NCI-H446 treated with DMSO at 0.1 percent for 48 hours (cell line): ENCODE measurements at places on chromosomes 3 and 15.
A peak's percentile ranks its signal among the peaks of the same experiment; 100 is the strongest.

DNA sequence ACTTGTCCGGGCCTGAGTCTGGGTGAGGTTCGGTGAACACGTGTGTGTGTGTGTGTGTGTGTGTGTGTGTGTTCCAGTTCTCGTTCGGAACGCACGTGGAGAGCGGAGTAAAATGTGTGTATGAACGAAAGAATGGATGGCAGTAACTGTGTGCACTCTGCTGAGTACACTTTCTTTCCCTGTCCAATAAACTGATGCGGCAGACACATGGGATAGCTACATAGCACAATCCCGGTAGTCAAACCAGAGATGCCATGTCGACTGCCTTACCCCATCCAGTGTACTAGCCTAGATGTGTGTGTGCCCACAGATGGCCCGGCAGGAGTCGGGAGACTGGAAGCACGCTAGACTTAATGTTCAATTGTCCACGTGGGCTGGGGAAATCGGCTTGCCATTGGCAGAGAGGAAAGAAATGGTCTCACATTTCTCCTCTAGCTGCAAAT, 507 bp upstream of the GOLIM4 start:
- peak; percentile 96 for DNase-seq

- no peak for DNase-seq
These were observed 178.5 kb upstream of the P2RY1 start for GRCh38 chr3:152656214-152656971.

GRCh38 chr15:78685925-78686324, 44.9 kb upstream of the CHRNB4 start:
- no peak for DNase-seq

GRCh38 chr3:148079370-148079769, 618.3 kb upstream of the AGTR1 start:
- no peak for DNase-seq

DNA sequence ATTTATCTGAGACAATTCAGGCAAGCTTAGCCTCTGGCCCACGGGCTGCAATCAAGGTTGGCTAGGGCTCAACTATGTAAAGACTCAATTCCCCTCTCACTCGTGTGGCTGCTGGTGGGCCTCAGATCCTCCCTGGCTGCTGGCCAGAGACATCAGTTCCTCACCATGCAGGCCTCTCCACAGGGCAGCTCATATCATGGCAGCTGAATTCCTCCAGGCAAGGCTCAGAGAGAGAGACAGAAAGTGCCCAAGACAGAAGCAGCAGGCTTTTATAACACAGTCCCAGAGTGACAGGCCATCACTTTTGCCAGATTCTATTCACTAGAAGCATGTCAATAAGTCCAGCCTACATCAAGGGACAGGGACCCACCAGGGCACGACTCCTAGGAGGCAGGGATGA, 63.2 kb downstream of the XXYLT1 start:
- no peak for DNase-seq

DNA sequence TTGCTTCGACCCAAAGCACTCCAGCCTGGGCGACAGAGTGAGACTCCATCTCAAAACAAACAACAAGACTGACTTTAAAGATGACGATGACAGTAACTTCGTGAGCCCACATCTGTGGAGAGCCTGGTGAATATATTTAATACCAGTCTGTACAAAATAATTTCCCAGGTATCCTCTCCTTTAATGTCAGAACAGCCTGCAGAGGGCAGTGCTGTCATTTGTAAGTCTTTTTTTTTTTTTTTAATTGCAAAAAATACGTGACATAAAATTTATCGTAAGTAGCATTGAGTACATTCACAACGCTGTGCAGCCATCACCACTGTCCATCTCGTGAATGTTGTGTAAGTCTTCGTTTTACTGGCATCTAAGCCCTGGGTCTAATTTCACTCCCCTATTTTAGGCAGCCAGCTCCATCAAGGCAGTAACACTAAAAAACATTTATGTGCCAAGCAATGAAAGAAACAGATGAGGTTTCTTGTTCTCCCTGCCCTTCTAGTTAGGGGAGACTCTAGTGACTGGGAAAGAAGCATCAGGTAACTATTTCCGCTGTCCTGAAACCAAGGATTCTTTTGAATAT, 1.4 kb downstream of the HTD2 start:
- DNase-seq = peak; percentile 1

DNA sequence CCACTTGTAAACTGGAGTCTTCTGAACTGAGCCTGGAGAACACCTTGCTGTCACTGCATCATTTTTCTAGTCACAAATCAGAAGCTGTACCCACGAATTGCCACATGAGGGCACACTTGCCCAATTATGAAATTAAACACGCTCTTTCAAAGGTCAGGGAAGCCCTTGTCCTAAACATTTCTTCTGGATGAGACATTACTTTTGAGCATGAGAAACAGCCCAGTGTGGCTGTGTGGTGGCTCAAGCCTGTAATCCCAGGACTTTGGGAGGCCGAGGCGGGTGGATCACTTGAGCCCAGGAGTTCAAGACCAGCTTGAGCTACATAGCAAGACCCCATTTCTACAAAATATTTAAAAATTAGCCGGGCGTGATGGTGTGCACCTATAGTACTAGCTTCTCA, 27.5 kb upstream of the CFAP161 start:
- DNase-seq = peak; percentile 31

GRCh38 chr3:118181274-118181673, 853.4 kb downstream of the IGSF11 start:
- DNase-seq = no peak

DNA sequence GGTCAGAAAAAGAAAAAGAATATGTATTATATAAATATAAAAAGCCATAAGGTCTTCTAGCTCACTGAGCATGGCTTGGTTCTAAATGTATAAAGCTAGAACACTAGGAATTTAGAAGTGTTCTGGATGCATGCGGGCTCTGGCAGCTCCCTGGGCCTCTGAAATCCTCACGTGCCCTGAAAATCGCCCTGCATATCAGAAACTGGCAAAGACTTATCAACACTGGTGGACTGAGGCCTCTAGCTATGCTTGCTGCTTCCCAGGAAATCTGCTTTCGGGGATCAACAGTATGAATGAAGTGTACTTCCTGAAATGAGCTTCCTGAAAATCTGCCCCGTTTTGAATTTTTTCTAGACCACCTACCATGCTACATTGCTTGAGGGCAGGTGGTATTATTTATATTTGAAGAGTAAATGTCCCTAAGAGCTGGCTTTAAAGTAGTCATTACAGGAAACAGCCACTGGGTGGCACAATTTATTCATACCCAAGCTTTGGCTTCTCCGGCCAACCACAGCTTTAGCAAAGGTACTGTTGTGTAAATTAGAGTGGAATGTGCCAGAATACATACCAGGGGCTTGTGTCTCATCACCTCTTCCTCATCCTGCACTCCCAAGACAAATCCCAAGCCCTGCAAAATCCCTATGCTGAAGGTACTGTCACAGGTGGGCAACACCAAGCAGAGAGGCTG, 17.7 kb downstream of the CRTAP start:
- no peak for DNase-seq

GRCh38 chr15:31660816-31661215, 334.2 kb downstream of the KLF13 start:
- DNase-seq = no peak

DNA sequence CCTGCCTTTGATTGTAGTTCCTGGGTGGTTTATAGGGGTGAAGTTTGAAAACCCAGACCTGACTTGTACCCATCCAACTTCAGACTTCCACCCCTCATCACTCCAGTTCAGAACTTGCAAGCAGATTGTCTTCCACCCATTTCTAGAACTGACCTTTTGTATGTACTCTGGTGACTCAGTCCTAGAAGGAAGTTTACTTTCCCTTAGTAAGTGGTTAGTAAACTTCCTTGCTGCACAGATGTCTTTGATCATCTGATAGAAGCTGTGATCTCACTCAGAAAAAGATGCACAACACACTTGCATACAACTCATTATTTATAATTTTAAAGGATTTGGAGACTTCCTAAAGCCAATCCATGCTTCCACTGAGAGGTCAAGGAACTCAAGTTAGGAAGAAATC, 368.0 kb downstream of the MFSD1 start:
- no peak for DNase-seq

- DNase-seq = no peak
These were observed 868 bp upstream of the GADL1 start for GRCh38 chr3:30895329-30895728.

GRCh38 chr3:41872157-41872556, 89.7 kb downstream of the ULK4 start:
- no peak for DNase-seq

- no peak for DNase-seq
These were observed 17.9 kb downstream of the APH1B start for GRCh38 chr15:63295341-63295740.

GRCh38 chr3:52068730-52069129, 12.4 kb upstream of the DUSP7 start:
- no peak for DNase-seq

DNA sequence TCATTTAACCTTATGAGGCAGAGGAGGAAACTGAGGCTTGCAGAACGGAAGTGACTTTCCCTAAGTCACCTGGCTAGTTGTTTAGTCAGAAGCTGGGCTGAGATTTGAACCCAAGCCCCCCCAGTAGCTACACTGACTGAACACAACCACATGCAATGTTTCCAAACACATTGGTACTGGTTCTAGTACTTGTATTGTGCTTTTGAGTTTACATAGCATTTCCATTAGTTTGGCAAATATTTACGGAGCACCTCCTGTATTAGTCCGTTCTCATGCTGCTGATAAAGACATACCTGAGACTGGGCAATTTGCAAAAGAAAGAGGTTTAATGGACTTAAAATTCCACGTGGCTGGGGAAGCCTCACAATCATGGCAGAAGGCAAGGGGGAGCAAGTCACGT, 56.3 kb upstream of the ITGA11 start:
- DNase-seq = no peak

GRCh38 chr3:151265866-151266265, 12.5 kb downstream of the P2RY14 start:
- DNase-seq = no peak

DNA sequence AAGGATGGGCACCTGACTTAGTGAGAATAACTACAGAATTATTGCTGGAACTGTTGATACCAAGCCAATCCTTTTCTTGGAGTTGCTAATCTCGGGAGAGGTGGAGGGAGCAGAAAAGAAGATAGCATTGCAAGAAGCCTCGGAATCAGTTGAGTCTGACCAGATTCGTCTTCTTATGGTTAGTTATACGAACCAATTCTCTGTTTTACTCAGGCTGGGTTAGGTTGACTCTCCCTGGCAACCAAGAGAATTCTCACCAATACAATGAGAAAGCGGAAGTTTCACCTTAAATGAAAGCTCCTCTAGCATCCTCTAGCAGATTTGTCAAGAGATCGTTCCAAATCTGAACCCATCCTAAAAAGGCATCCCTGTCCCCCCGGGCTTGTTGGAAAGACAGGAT, 43.5 kb upstream of the UBE2E1 start:
- no peak for DNase-seq

GRCh38 chr3:49625071-49625470, 49.1 kb upstream of the APEH start:
- DNase-seq = no peak

- no peak for DNase-seq
These were observed 402.6 kb upstream of the GBE1 start for GRCh38 chr3:82163907-82164520.

GRCh38 chr3:58683466-58683865, 16.9 kb upstream of the FAM3D start:
- DNase-seq = no peak

DNA sequence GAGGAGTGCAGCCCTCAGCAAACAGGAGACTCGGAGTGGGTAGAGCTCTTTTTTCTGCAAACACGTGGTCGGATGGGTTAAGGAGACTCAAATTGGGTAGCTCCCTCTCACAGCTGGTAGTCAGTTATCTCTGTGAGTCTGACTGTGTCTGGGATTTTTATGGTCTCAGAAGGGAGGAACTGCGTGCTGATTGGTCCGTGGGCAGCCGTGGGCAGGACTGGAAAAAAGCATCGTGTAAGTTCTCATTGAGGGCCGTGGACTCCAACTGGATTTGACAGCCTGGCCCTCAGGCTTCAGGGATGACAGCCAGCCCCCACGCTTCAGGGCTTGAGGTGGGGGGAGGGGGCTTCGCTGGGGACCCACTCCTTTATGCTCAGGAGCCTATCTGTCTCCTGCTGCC, 463.9 kb downstream of the EPHA3 start:
- DNase-seq = no peak

DNA sequence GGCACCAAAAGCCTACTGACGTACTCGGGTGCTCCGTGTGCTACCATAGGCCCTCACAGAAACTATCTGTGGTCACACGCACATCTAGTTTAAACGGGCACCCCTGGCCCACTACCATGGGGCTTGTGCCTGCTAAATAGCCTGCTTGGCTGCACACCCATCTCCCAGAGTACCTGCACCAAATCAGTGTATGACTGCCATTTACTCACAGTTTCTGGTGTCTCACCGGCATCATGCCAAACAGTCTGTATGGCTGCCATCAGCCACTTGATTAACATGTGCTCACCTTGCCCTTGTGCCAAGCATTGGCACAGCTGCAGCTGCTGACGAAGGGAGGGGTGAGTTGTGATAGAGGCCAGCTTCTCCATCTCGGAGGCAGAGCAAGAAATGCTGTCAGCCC, 232.7 kb downstream of the IGSF11 start:
- DNase-seq = peak; percentile 30

DNA sequence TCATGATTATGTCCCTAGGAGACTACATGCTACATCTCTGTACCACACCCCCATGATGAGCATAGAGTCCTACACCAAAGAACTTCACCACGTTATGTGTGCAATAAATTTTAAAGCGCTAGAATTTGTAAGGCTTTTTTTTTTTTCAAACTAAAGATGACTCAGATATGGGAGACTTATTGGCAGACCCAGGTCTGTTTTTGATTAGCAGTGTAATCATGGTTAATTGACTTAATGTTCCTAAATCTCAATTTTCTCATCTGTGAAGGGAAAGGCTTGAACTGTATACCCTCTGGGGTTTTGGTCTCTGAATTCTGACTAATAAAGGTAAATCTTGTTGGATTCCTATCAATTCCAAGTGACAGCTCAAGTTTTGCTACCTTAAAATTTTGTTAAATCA, 26.4 kb downstream of the ABI3BP start:
- DNase-seq = no peak

DNA sequence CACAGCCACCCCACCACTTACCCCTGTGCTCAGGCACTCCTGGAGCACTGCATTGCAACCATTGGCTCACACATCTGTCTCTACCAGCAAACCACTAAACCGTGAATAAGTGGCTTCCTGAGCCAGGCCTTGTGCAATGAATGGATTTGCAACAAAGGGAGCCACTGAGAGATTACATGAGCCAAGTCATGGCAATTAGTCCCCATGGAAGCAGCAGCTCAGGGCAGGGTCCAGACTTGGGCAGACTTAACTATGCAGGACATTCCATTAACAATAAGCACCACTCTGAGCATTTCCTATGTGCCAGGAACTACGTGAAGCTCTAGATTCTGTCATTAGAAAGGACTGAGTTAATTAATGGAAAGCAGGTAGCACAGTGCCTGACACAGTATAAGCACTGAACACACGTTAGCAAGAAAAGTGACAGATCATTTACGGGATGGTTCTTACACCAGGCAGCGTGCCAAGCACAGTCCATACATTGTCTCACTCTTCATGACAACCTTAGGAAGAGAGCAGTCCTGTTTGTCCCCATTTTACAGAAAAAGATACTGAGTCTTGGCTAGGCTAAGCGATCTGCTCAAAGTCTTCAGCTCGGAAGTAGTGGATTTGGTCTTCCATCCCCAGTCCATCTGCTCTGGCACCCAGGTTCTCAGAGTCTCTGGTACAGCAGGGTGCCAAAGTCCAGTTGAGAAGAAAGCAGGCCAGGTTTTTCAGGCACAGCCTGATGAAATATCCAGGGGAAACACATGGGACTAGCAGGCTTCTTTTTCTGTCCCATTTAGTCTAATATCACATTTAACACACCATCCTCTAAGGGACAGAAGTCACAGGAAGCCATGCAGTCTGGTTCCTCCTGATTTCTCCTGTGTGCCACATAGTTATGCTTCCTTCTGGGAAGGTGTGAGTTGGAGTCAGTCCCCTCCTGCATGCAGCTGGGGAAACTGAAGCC, 44.1 kb downstream of the LIPC start:
- peak; percentile 54 for DNase-seq
